ENCODE measurements at places on chromosomes 1 and 21. TPM values are rescaled to one million over a fixed set of nuclear protein-coding genes. Genes with fewer than 3 reads are reported as not detected.

HPCAL4 gene
- 0.15 TPM for total RNA-seq

COL6A2 gene
- total RNA-seq, result 129 TPM

DNA sequence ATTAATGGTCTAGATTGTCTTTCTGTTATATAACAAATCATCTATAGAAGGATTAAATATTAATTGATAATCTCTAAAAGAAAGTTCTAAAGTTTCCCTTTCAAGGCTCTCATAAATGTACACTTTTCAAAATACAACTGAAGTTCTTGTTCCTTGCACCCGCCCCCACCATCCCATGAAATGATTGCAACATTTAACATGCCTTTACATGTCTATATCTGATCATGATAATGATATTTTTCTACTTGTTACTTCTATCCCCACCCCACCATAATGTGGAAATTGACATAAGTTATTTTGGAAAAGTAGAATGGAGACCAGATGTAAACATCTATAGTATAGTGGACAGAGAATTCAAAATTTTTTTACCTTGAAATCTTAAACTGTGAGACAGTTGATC is 186.6 kb downstream of the NTNG1 start:
- no peaks in the 10 kb centered on the region for H3K4me1 ChIP-seq
- H3K36me3 ChIP-seq, result no peaks in the 10 kb centered on the region
- no peaks in the 10 kb centered on the region for H3K27me3 ChIP-seq
- H3K27ac ChIP-seq, result no peak overlapping the region

GRCh38 chr1:150268340-150268704 is 494 bp downstream of the APH1A start:
- peak overlapping the region; percentile 100 for H3K4me3 ChIP-seq
- H3K36me3 ChIP-seq, result peaks cover 42% of the 10 kb centered on the region
- H3K27ac ChIP-seq, result no peak overlapping the region
- no peaks in the 10 kb centered on the region for H3K27me3 ChIP-seq
- peaks cover 2% of the 10 kb centered on the region for H3K4me1 ChIP-seq

DNA sequence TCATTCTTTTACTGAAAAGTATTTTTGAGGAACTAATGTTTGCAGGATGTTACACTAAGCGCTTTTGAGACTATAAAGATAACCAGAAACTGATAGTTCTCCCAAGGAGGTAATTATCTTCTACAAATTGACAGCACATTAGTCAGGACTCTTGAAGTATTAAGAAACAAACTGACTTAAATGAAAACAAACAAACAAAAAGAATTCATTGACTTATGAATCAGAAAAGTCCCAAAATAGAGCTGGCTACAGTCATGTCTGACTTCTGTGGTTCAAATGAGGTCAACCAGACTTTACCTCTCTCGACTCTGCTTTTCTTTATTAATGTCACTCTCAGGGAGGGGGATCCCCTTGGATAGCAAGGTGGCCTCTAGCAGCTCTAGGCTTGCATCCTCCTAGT is 296.8 kb downstream of the TPR start:
- H3K36me3 ChIP-seq, result no peaks in the 10 kb centered on the region
- H3K4me3 ChIP-seq, result no peak overlapping the region
- no peaks in the 10 kb centered on the region for H3K4me1 ChIP-seq
- H3K27ac ChIP-seq, result no peak overlapping the region
- no peaks in the 10 kb centered on the region for H3K27me3 ChIP-seq
- DNase-seq, result no peak

DNA sequence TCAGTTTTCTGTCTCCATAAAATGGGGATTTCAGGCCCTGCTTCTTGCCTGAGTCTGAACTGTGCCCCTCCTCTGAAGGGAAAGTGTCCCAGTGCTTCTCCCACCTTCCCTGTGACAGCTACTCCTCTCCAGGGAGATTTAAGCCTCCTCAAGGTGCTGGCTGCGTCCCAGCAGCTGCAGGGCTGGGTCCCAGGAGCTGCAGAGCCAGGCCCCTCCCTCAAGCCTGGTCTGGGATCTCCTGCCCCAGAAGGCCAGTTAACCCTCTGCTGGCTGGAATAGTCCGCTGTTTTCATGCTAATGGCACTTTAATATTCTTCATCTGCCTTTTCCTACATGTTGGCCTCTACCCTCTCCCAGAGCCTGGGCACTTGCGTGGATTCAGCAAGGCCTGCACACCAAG is 99.0 kb downstream of the PLXNA2 start:
- no peak overlapping the region for H3K27ac ChIP-seq
- no peak for DNase-seq
- H3K4me3 ChIP-seq, result no peak overlapping the region

- H3K27me3 ChIP-seq, result no peaks in the 10 kb centered on the region
- H3K36me3 ChIP-seq, result peaks cover 1% of the 10 kb centered on the region
- DNase-seq, result no peak
- no peaks in the 10 kb centered on the region for H3K4me1 ChIP-seq
- H3K4me3 ChIP-seq, result no peak overlapping the region
- no peak overlapping the region for H3K27ac ChIP-seq
Measured at GRCh38 chr21:45021428-45022347, 52.7 kb upstream of the ADARB1 start.

- peaks cover 19% of the 10 kb centered on the region for H3K4me1 ChIP-seq
- DNase-seq, result no peak
- H3K4me3 ChIP-seq, result no peak overlapping the region
- no peaks in the 10 kb centered on the region for H3K27me3 ChIP-seq
- H3K27ac ChIP-seq, result no peak overlapping the region
Measured at GRCh38 chr1:116855773-116856201, 53.9 kb upstream of the PTGFRN start.

GRCh38 chr1:161705537-161705936 is 1.5 kb upstream of the FCRLA start:
- H3K27ac ChIP-seq, result no peak overlapping the region
- DNase-seq, result no peak
- H3K27me3 ChIP-seq, result no peaks in the 10 kb centered on the region

GRCh38 chr1:5141750-5142149 is 487.3 kb downstream of the AJAP1 start:
- no peaks in the 10 kb centered on the region for H3K27me3 ChIP-seq
- no peaks in the 10 kb centered on the region for H3K36me3 ChIP-seq
- no peaks in the 10 kb centered on the region for H3K4me1 ChIP-seq
- H3K4me3 ChIP-seq, result no peak overlapping the region
- no peak overlapping the region for H3K27ac ChIP-seq

GRCh38 chr1:13469343-13469742 is 44.5 kb downstream of the LRRC38 start:
- H3K36me3 ChIP-seq, result no peaks in the 10 kb centered on the region
- H3K27me3 ChIP-seq, result no peaks in the 10 kb centered on the region
- H3K27ac ChIP-seq, result no peak overlapping the region
- no peak overlapping the region for H3K4me3 ChIP-seq
- DNase-seq, result peak; percentile 34

GRCh38 chr1:218743861-218744505 is 398.8 kb downstream of the TGFB2 start:
- H3K4me1 ChIP-seq, result no peaks in the 10 kb centered on the region
- H3K27me3 ChIP-seq, result no peaks in the 10 kb centered on the region
- H3K27ac ChIP-seq, result no peak overlapping the region
- peaks cover 17% of the 10 kb centered on the region for H3K36me3 ChIP-seq
- no peak for DNase-seq
